ENCODE measurements at places on chromosomes 3 and 15. TPM values are rescaled to one million over a fixed set of nuclear protein-coding genes. Genes with fewer than 3 reads are reported as not detected.

ARNT2 gene
- 0.27 TPM for total RNA-seq

TMED3 gene
- 111 TPM for total RNA-seq

SLC30A4 gene
- 6.8 TPM for total RNA-seq

CCR3 gene
- total RNA-seq: not detected

DAZL gene
- not detected for total RNA-seq

IL5RA gene
- not detected for total RNA-seq

STRIT1 gene
- total RNA-seq: not detected

NRG4 gene
- total RNA-seq: not detected

Data from thoracic aorta endothelial cell (primary cell).